ENCODE measurements at places on chromosomes 3 and 15.

DNA sequence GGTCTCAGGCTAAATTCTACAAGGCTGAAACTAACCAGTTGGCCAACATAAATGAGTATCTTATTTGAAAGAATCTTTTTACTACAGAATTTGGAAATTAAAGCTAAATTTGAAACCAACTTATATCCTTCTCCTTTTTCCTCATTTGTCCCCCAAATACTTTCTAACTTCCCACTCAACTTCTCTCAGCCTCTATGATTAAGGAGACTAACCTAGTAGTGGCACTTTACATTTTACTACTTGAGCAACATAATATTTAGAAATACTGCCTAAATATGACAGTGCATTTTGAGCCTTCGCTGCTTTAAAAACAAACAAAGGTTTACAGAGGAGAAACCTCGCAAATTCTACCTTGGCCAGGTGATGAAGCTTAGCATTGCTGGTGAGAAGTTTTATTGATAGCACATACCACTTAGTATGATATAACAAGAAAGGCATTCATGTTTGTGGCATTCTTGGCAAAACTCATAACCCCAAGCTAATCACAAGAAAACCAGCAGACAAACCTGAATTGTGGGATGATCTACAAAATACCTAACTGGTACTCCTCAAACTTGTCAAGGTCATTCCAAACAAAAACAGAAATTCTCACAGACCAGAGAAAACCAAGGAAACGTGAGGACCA lies 432.1 kb upstream of the CFAP20DC start:
- no peak for DNase-seq

DNA sequence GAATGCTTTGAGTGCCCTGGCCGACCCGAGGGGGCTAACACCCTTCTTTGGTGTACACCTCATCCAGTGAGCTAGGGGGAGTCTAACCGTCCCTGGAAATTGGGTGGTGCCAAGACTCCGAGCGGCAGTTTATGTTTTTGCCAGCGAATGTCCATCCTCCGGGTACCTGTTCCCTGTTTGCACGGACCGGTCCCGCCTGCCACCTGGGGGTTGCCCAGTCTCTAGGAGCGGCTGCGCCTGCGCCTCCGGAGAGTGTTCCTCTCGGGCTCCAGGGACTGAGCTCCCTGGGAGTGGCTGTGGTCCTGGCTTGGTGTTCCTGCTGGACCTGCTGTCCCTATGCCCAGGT lies 913 bp upstream of the WNT7A start:
- no peak for DNase-seq

- no peak for DNase-seq
Measured at GRCh38 chr15:80695911-80696661, 976 bp downstream of the ABHD17C start.

DNA sequence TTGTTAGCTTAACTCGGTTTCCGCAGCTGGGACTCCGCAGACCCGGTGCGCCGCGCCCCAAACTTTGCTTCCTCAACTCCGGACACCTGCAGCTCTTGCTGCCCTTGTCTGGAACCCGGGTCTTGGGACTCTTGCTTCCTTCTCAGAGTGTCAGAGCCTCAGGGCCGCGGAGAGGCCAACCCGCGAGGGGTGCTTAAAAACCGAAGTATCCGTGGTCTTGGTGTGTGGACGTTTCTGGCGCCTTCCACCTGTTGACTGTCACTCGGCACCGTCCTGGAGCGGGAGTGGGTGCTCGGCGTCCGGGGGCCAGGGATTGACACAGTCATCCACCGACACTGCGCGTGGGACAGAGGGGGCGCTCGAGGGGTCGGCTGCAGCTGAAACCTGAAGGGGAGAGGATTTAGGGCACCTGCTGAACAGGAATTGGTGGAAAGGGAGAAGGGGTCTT lies 386 bp downstream of the SQOR start:
- peak; percentile 46 for DNase-seq

GRCh38 chr3:39705351-39705900 lies 104.0 kb upstream of the MYRIP start:
- no peak for DNase-seq

DNA sequence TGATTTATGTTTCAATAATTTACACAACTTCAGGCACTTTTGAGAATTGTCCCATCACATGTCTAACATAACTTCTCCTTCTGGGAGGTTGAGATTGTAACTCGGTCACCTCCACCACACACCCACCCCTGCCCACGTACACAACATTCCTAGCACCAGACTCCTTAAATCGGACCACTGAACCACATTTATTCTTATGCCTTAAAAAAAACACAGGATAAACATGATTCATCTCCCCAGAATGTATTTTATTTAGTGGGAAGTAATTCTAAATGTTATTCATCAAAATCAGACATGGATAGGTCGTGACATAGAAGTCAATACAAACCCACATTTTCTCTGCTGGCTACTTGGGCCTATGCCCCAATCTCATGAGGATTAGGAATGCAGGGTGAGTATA lies 3.0 kb downstream of the SNTN start:
- no peak for DNase-seq

DNA sequence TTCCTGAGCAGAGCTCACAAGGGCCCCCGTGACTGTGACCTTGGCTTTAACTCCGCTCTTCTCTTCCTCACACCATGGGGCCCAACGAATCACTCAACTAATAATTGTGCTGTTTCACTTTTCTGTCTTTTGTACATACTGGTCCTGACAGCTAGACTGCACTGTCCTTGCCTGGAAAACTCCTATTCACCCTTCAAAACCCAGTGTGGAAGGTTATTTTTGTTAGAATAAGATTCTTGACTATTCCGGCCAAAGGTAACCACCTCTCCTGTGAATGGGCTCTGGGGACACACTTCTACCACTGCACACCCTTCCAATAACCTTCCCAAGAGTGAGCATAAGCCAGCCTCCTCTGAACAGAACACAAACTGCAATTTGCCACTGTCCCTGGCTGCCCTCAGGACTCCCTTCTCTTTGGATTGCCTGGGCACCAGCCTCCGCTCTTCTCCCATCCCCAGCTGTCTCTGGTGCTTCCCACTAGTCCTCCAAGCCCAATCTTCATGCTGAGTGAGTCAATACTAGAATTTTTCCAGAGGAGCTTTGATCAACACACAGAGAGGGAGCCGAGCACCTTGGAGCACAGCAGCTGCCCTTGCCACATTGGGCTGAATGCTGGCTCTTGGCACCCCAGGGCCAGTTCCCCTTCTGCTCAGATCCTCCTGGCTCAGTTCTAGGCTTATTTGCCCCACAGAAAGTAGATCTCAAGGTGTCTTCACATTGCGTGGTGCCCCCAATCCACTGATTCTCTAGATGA lies 2.1 kb downstream of the SCN5A start:
- DNase-seq, result no peak
